ENCODE measurements at places on chromosomes 5 and 9. TPM values are rescaled to one million over a fixed set of nuclear protein-coding genes. Genes with fewer than 3 reads are reported as not detected.

FUT7 gene
- not detected for total RNA-seq

CBY3 gene
- total RNA-seq: 1.2 TPM

DNA sequence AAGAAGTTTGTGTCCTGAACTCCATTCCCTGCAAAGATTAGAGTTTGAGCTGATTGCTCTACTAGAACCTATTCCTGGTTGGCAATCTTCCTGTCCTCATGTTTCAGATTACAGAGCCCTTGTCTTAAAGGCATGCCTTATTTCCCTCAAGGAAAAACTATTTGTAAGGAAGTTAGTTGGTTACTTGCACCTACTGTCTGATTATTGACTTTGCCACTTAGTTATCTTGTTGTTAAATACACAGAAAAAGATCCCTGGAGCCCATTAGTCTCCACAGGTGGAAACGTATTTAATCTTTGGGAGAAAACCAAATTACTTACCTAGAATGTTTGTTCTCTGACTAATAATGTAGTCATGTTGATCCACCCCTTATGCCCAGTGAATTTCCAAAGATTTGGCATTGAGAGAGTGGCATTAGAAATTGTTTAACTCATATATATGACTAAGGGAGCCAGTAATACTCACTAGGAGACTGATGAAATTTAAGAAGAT is 132.3 kb upstream of the ELL2 start:
- DNase-seq: no peak
- peaks cover 3% of the 10 kb centered on the region for H3K4me1 ChIP-seq
- H3K27me3 ChIP-seq: no peaks in the 10 kb centered on the region
- no peak overlapping the region for H3K27ac ChIP-seq

DNA sequence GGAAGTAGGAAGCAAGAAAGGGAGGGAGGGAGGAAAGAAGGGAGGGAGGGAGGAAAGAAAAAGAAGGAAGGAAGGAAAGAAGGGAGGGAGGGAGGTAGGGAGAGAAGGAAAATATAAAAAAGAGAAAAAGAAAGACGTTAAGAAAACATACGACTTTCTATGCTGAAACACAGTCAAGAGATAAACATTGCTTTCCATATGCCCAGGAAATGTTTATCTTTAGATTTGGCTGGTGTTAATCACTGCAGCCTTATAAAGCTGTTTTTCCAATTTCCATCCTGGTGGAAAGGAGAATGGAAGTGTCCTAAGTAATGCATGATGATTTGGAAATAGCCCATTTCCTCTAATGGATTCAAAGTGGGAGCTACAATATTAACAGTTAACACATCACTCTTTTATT is 524.3 kb downstream of the MTRR start:
- H3K4me3 ChIP-seq: no peak overlapping the region
- H3K27me3 ChIP-seq: no peaks in the 10 kb centered on the region
- DNase-seq: no peak
- H3K4me1 ChIP-seq: no peaks in the 10 kb centered on the region

CAMK2A gene
- not detected for total RNA-seq

SMIM32 gene
- total RNA-seq: not detected

- H3K4me1 ChIP-seq: no peaks in the 10 kb centered on the region
- no peaks in the 10 kb centered on the region for H3K27me3 ChIP-seq
- no peak overlapping the region for H3K27ac ChIP-seq
- H3K4me3 ChIP-seq: no peak overlapping the region
- no peak for DNase-seq
Observed at GRCh38 chr9:81377921-81378320, 311.4 kb downstream of the TLE1 start.

- H3K4me1 ChIP-seq: peaks cover 22% of the 10 kb centered on the region
- H3K4me3 ChIP-seq: peak overlapping the region; percentile 81
- no peaks in the 10 kb centered on the region for H3K27me3 ChIP-seq
- peak; percentile 35 for DNase-seq
- no peaks in the 10 kb centered on the region for H3K36me3 ChIP-seq
Observed at GRCh38 chr9:37904445-37905130, 661 bp upstream of the SLC25A51 start.

FAM120A gene
- total RNA-seq: 125 TPM

GRCh38 chr9:120846906-120847305 is 4.2 kb upstream of the PSMD5 start:
- H3K4me1 ChIP-seq: peaks cover 67% of the 10 kb centered on the region
- no peaks in the 10 kb centered on the region for H3K27me3 ChIP-seq
- peak overlapping the region; percentile 98 for H3K4me3 ChIP-seq
- DNase-seq: no peak
- H3K36me3 ChIP-seq: peaks cover 78% of the 10 kb centered on the region

SLCO6A1 gene
- not detected for total RNA-seq

GRCh38 chr5:116569999-116570398 is 4.6 kb downstream of the SEMA6A start:
- peaks cover 50% of the 10 kb centered on the region for H3K27me3 ChIP-seq
- peaks cover 11% of the 10 kb centered on the region for H3K4me1 ChIP-seq
- no peak overlapping the region for H3K4me3 ChIP-seq
- H3K27ac ChIP-seq: no peak overlapping the region

DNA sequence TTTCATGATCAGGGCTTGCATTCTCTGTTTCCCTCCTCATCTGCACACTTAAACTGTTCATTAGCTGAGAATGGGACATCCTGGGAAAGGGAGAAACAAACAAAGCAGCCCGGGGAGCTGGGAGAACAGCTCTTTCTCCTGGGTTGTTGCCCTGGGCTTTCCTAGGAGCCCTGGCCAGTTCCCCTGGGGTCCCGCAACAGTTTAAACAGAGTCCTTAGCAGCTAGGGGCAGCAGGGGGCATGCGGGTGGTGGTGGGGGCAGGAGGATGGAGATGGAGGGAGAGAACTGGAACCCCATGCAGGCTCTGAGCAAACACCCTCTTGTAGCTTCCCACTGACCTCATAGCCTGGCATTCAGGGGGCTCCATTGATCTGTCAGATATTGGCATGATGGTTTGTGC is 209.1 kb upstream of the TBCA start:
- H3K4me1 ChIP-seq: no peaks in the 10 kb centered on the region
- H3K27ac ChIP-seq: no peak overlapping the region
- no peak for DNase-seq
- H3K27me3 ChIP-seq: peaks cover 2% of the 10 kb centered on the region

GALNT12 gene
- 12.8 TPM for total RNA-seq

- no peak overlapping the region for H3K27ac ChIP-seq
- H3K4me3 ChIP-seq: no peak overlapping the region
- H3K36me3 ChIP-seq: no peaks in the 10 kb centered on the region
Observed at GRCh38 chr9:75539523-75539922, 350.9 kb upstream of the PCSK5 start.

ADAMTS16 gene
- not detected for total RNA-seq

GRCh38 chr9:69584759-69585158 is 87.4 kb downstream of the APBA1 start:
- peaks cover 4% of the 10 kb centered on the region for H3K27me3 ChIP-seq
- H3K4me3 ChIP-seq: no peak overlapping the region
- no peaks in the 10 kb centered on the region for H3K36me3 ChIP-seq
- H3K27ac ChIP-seq: no peak overlapping the region
- no peak for DNase-seq

Data from activated CD8-positive, alpha-beta T cell treated with anti-CD3 and anti-CD28 coated beads for 36 hours (primary cell).